ENCODE measurements at places on chromosomes 12 and 14. TPM values are rescaled to one million over a fixed set of nuclear protein-coding genes. Genes with fewer than 3 reads are reported as not detected.

GRCh38 chr14:100065942-100066574, 836 bp downstream of the EVL start:
- peak; percentile 92 for DNase-seq
- H3K4me3 ChIP-seq, result peak overlapping the region; percentile 97

The YEATS4 gene
- 14.9 TPM for total RNA-seq

- H3K27ac ChIP-seq, result no peak overlapping the region
- no peak overlapping the region for H3K4me3 ChIP-seq
- peaks cover 8% of the 10 kb centered on the region for H3K36me3 ChIP-seq
- H3K27me3 ChIP-seq, result no peaks in the 10 kb centered on the region
- H3K4me1 ChIP-seq, result peaks cover 5% of the 10 kb centered on the region
- no peak for DNase-seq
These were observed 128.7 kb downstream of the CPNE8 start for GRCh38 chr12:38776647-38777046.

The BATF gene
- total RNA-seq, result 220 TPM

The SMCO3 gene
- not detected for total RNA-seq

GRCh38 chr12:103688376-103689063, 101.4 kb downstream of the STAB2 start:
- no peak overlapping the region for H3K27ac ChIP-seq
- H3K4me1 ChIP-seq, result no peaks in the 10 kb centered on the region
- H3K36me3 ChIP-seq, result no peaks in the 10 kb centered on the region
- peaks cover 15% of the 10 kb centered on the region for H3K27me3 ChIP-seq
- no peak for DNase-seq

DNA sequence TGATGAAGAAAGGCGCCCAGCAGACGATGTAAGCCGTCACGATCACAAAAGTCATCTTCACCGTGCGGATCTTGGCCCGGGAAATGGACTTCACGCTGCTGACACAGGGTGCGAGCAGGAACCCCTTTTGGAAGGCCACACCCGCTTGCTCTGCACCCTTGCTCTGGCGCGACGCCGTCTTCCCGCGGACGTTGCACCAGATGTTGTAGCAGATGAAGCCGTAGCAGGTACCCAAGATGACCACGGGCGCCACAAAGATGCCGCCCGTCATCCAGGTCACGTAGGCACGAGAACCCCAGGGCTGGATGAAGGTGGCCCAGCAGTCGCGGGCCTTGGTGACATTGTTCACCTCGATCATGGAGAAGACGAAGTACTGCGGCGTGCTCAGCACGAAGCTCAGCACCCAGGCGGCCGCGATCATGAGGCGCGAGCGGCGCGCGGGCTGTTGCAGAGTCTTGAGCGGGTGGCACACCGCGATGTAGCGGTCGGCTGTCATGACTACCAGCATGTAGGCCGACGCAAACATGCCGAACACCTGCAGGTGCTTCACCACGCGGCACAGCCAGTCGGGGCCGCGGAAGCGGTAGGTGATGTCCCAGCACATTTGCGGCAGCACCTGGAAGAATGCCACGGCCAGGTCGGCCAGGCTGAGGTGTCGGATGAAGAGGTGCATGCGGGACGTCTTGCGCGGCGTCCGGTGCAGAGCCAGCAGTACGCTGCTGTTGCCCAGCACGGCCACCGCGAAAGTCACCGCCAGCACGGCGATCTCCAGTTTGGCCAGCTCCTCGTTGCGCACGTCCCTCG, 890 bp downstream of the AVPR1A start:
- no peak overlapping the region for H3K4me3 ChIP-seq
- peaks cover 6% of the 10 kb centered on the region for H3K36me3 ChIP-seq
- no peak for DNase-seq
- peaks cover 6% of the 10 kb centered on the region for H3K4me1 ChIP-seq
- no peak overlapping the region for H3K27ac ChIP-seq
- H3K27me3 ChIP-seq, result peaks cover 39% of the 10 kb centered on the region
